Left lung (tissue), 14 donors: ENCODE measurements at places on chromosomes 16 and 17.

GRCh38 chr16:74846714-74847113, 72.1 kb upstream of the FA2H start:
- no peak for DNase-seq

DNA sequence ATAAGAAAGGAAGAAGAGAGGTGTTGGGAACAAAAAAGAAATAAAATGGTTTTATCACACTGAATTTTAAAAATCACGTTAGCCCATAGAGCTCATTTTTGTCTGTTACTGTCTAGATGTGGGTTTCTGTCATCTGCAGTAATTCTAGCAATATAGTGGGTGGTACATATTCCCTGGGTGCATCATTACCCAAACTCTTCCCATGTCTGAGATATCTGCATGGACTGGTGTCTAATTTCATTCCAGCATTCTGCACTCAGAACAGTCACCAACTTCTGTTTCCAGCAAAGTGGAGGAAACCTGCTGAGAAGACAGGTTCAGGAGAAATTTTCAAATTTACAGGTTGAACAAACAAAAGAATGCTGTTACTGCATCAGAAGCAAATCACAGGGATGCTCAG, 263.8 kb downstream of the CDH11 start:
- DNase-seq, result no peak

GRCh38 chr17:78237401-78238012, 6.1 kb downstream of the TMEM235 start:
- DNase-seq, result no peak

- no peak for DNase-seq
These were observed 1.1 kb upstream of the PELP1 start for GRCh38 chr17:4704991-4705390.

DNA sequence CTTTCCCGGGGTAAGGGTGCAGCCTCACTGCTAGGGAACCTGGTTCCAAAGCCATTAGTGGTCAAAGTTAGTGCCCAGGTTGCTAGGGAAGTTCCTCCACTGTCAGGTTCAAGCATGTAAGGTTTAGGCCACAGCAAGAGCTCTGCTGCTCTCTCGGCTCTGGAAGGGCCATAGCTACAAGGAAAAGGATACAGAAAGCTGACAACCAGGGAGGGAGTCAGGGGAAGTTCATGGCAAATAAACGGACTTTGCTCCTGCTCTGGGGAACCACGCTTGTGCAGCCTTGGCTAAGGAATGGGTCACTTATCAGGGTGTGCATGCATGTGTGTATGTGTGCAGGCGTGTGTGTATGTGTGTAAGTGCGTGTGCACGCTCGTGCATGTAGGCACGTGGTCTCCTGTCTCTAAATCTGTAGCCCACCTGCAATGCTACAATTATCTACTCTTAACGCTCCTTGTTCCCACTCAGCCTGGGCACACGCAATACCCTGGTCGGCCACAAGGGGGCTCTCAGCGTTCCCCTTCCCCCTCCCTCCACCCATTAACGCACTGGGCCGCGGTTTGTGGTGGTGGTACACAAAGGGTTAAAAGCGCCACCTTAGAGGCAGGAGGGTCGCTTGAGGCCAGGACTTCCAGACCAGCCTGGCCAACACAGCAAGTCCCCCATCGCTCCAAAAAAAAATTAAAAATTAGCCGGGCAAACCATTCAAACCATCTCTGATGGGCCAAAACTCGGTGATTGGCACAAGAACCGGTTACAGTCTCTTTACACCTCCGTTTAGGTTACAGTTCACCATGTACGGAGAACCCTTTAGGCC, 48.4 kb upstream of the KDM8 start:
- DNase-seq, result peak; percentile 22

DNA sequence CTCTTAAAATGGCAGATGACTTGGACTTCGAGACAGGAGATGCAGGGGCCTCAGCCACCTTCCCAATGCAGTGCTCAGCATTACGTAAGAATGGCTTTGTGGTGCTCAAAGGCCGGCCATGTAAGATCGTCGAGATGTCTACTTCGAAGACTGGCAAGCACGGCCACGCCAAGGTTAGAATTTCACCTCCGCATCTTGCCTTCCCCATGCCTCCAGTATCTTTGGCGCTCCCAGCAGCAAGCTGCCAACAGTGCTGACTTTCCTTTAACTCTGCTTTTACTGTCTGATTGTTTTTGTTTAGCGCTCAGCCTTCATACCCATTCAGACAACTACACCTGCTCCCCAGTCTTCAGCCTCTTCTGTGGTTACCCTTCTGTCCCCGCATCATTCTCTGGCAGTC, 2.2 kb downstream of the EIF5A start:
- DNase-seq, result no peak

GRCh38 chr16:63623551-63624039, 1498.3 kb downstream of the CDH11 start:
- DNase-seq, result no peak

DNA sequence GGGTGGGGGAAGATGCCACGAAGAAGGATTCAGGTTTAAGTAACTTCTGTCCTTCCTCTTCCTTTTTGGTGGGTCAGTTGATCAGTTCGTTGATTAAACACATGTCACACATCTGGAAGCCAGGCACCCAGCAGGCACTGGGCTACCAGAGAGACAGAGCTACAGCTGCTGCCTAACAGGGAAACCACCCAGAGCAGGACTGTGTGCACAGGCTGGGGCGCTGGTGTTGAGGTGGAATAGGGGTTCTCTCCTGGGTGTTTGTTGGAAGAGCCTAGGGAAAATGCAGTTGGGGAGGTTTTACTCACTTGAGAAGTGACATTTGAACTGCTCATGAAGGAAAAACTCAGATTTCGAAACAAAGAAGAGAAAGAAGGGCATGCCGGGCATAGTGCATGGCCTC, 152.4 kb downstream of the IRX5 start:
- DNase-seq, result no peak

DNA sequence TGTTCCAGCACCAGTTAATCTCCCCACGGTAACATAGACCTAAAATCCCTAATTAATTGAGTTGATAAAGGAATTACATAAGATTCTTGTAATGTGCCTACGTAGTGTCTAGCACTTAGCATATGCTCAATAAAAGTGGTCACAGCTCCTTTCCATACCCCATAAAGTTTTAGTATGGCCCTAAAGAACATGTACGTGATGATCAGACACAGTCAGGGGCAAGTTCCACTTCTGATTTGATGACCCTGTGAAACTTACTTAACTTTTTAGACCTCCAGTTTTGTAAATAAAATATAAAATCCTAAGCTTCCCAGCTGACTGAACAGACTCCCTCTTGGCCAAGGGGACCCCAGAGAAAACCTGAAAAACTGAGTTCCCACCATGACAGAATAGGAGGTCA, 391.3 kb upstream of the ERCC4 start:
- no peak for DNase-seq

GRCh38 chr16:28938721-28939120, 7.0 kb downstream of the CD19 start:
- DNase-seq, result no peak

GRCh38 chr16:73048292-73049080, 558 bp upstream of the ZFHX3 start:
- DNase-seq, result no peak

- DNase-seq, result no peak
These were observed 1.8 kb upstream of the RHBDF1 start for GRCh38 chr16:74051-74746.

- no peak for DNase-seq
These were observed 78.1 kb upstream of the XYLT1 start for GRCh38 chr16:17548825-17549224.
